ENCODE measurements at places on chromosomes 11 and 22.

- no peak for DNase-seq
Observed at GRCh38 chr22:30582788-30583545, 8.5 kb upstream of the GAL3ST1 start.

DNA sequence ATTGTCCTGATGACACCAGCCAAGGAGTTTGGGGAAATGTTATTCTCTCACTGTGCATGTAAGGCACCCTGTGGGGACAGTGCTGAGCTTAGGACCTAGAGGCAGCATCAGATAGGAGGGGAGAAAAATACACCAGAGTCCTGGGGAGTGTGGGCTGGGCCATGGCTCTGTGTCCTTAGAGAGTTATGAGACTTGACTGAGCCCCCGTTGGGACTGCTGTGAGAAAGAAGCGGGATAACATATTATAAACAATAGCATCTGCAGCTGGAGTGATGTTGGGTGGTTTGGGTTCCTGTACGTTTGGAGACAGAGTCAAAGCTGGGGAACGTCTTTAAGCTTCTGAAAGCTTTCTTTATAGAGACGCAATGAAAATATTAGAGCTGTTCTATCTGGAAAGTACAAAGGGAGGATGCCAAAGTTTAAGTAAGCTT is 90.9 kb upstream of the CRTAM start:
- DNase-seq, result no peak

DNA sequence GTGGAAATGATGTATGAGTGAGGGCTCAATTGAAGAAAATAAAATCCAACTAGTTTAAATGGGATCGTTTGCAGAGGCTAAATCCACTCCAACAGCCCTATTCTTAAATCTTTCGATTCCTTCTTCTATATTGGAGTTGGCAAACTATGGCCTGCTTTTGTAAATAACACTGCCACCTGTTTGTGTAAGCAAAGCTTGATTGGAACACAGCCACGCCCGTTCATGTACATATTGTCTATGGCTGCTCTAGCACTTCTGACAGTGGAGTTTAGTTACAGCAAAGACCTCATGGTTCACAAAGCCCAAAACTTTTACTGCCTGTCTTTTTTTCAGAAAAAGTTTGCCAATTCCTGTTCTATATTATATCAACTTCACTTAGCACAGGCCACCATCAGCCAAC is 40.6 kb upstream of the RCN1 start:
- no peak for DNase-seq

GRCh38 chr11:15499674-15500073 is 385.0 kb downstream of the INSC start:
- DNase-seq, result no peak

DNA sequence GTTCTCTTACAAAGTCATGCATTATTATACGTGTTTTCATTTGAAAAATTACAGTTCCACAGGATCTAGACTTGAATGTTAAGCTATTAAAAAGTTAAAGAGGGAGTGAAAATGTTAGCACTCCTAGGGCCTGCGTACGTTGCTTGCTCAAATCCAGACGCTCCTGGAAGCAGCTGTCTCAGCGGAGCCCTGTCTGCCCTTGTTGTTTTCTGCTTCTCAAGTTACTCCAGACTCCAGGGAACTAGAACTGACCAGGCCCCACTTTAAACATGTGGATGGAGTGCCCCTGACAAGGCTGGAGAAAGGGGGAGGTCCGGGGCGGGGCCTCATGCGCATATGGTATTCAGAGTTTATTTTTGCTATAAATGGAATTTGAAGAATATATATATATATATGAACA is 9.6 kb downstream of the PARVB start:
- no peak for DNase-seq

DNA sequence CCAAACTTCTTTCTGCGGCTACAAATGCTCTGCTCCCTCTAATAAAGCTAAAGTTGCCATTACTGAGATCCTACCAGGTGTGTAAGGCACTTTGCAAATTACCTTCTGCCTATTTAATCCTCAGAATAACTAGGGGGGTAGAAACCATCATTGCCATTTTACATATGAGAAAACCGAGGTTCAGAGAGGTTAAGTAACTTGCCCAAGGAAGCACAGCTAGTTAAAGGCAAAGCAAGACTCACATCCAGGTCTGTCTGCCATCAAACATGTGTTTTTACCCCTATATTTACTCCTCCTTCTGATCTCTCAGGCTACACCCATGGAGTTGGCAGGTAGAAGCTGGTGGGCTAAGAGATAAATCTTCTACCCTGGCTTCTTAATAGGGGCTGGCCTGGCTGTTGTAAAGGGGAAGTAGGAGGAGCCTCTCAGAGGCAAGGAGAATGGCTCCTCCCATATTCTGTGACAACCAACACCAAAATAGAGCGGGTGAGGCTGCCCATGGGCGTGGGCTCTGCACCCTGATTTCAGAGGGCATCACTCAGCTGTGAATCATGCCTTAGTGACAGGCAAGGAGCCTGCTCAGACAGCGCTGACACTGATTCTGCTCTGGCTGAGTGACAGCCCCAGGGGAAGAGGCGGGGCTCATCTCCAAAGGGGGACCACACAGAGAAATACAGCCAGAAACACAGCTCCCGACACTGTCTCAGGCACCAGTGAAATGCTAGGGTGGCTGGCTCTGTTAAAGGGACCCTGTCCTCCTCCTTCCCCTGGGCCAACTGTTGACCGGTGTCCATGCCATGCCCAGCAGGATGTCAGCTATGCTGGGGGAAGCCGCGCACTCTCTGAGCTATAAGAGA is 106.8 kb downstream of the ABTB2 start:
- DNase-seq, result no peak

DNA sequence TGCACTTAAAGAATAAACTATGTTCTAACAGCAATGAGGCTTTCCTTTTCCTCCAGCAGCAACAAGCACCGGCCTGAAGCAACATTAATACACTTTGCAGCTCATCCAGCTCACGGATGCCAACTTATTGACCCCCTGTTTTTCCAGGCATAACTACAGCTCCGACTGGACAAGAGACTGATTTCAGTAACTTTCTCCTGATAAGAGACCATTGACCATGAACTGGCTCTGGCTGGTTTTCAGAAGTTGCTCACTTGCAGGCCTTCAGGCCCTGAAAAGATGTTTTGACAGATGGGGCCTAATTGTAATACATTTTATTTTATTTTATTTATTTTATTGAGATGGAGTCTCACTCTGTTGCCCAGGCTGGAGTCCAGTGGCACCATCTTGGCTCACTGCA is 27.5 kb downstream of the GGT5 start:
- no peak for DNase-seq

DNA sequence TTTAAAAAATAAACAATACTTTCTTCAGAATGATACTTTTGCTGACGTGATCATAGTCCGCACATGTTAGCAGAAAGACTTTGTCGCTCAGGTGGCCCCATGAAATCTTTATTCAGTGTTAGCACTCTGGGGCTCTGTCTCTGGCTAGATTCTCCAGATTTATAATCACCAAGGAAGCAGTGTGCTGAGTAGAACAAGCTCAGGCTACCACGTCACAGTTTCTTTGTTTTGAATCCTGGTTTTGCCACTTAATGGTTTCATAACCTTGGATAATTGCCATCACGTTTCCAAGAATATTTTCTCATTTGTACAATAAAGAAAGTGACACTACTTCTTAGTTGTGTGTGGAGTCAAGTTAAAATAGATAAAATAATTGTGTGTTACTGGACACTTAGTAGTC is 3.9 kb upstream of the MUC15 start:
- no peak for DNase-seq

DNA sequence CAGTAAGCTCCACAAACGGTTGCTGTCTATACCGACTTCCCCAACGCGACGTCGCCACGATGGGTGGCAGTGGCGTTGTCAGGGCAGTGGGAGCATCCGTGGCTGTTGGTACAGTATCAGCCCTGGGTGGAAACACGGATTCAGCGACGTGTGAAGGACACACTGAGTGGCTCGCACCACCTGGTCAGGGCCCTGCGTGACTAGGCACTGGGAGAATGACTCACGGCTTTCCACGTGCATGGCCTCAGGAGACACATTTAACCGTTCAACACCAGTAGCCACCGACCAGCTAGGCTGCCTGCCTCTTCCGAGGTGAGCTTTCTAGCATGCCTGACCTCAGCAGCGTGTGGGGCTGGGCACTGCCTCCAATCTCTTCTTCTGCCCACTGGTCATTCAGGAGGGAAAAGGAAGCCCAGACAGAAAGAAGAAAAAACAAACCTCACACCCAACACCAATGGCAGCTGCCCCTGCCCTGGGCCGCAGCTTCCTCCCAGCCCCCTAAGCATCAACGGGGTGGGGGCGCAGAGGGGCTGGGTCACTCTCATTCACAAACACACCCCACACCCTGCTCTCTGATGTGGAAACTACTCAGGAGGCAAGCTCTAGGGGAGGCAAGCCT is 59.0 kb downstream of the MYH9 start:
- DNase-seq, result no peak

- DNase-seq, result no peak
Observed at GRCh38 chr22:19555651-19556050, 31.4 kb upstream of the CLDN5 start.

DNA sequence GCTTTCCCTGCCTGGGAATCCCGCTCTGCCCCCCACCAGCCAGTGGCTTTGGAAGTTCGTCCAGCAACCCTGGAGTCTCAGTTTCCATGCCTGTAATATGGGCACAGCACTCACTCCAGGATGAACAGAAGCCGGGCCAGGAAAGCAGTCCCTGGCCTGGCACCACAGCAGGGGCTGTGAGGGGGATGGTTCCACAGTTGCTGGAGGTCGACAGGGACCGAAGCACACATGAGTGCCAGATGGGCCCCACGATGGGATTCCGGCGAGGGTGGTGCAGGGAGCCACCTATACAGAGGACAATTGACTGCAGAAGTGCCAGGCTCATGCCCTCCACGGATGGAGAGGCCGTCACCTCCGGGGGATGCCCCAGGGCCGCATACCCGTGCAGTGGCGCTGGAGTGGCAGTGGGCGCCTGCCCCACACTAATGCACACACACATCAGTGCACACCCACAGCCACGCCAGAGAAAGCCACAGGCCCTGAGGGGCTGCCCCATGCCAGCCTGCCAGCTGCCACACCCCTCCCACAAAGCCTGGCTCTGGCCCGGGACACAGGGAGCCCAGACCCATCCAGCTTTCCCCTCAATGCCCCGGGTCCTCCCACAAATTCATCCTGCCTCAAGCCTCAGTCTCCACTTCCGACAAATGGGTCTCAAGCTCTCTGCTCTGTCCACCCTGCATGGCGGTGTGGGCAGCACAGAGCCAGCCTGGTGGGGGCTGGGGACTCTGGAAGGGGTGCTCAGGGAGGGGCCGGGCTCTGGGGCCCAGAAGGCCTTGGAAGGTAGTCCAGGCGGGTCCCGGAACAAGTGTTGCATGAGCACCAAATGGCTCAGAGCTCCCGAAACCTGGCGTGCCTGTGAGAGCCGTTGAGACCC is 9.7 kb downstream of the ASCL2 start:
- no peak for DNase-seq

- no peak for DNase-seq
Observed at GRCh38 chr11:69071956-69072355, 23.2 kb downstream of the TPCN2 start.

- DNase-seq, result no peak
Observed at GRCh38 chr11:93552874-93553273, 9.7 kb upstream of the SMCO4 start.

- DNase-seq, result no peak
Observed at GRCh38 chr11:1037506-1038055, 1.1 kb upstream of the MUC6 start.

DNA sequence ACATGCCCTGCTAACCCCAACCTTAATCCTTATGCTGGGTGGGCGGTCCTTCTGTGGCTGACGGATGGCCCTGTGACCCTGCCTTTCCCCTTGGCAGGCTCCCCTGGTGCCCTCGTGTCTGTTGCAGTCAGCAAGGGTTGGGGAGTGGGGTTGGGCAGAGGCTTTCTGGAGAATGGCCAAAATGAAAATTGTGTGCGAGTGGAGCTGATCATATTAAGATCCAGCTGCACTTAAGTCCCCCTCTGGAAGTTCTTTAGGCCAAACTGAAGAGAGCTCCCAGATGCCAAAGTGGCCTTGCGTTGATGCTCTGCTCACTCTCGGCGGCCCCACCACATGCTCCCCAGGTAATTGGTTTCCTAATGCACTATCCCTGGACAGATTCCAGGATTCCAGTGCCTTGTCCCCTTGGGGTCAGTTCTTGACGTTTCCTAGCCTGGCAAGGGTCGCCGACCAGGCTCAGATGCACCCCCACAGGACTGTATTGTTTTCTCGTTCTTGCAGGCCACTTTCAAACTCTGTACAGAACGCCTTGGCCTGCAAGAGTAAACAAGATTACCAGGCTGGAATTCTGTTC is 16.4 kb upstream of the C11orf96 start:
- DNase-seq, result no peak

GRCh38 chr22:40040927-40041326 is 46.2 kb downstream of the FAM83F start:
- DNase-seq, result peak; percentile 64

DNA sequence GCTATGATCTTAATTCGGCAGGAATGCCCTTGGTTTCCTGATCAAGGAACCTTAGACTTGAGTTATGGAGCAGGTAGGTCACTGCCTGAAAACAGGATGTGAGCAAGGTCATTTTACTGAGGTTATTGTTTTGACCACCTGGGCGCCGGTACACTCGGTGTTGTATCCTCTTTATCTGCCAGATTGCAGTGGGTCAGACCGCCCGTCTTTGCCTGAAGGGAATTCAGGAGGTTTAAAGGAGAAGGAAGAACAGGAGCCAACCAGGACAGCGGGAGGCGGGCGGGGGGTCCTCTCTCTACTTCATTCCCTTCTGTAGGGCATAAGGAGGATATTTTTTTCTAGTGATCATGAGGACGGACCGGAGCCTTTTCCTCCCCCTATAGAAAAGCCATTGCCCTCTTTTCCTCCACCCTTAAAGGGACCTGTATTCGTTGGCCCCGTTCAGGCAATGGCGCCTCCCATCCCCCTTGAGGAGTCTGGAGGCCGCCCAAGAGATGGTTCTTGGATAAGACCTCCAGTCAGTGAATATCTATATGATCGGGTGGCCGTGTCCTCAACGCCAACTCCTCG is 649 bp downstream of the MS4A15 start:
- DNase-seq, result no peak

GRCh38 chr22:48717076-48717810 is 1110.4 kb downstream of the BRD1 start:
- no peak for DNase-seq

DNA sequence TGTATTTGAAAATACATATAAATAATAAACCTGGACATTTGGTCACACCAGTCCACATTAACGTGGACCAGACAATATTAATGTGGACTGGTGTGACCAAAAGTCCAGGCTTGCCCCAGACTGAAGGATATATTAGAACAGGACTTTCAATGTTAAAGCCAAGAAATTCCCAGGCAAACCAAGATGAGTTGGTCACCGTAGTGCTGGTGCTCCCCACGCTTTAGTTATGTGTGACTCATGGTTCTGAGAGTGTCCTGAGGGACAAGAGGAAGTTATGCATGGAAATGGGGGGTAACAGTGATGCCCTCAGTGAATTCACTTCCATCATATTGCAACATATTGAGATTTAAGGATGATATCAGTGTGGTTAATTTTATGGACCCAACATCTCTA is 31.4 kb downstream of the POU2AF1 start:
- DNase-seq, result no peak

- no peak for DNase-seq
Observed at GRCh38 chr11:62614275-62614674, 1.2 kb downstream of the ROM1 start.

GRCh38 chr11:12480401-12480800 is 103.0 kb downstream of the PARVA start:
- DNase-seq, result no peak
